Activated CD4-positive, alpha-beta T cell treated with anti-CD3 and anti-CD28 coated beads, Interleukin-2, amount 50 U/mL, for 24 hours (primary cell): ENCODE measurements at places on chromosomes 1 and 21.

GRCh38 chr1:204241914-204242313, 28.1 kb upstream of the GOLT1A start:
- DNase-seq, result no peak

GRCh38 chr1:119235120-119235519, 94.7 kb upstream of the WARS2 start:
- no peak for DNase-seq

- DNase-seq, result no peak
Observed at GRCh38 chr21:46442938-46443337, 15.8 kb upstream of the DIP2A start.

DNA sequence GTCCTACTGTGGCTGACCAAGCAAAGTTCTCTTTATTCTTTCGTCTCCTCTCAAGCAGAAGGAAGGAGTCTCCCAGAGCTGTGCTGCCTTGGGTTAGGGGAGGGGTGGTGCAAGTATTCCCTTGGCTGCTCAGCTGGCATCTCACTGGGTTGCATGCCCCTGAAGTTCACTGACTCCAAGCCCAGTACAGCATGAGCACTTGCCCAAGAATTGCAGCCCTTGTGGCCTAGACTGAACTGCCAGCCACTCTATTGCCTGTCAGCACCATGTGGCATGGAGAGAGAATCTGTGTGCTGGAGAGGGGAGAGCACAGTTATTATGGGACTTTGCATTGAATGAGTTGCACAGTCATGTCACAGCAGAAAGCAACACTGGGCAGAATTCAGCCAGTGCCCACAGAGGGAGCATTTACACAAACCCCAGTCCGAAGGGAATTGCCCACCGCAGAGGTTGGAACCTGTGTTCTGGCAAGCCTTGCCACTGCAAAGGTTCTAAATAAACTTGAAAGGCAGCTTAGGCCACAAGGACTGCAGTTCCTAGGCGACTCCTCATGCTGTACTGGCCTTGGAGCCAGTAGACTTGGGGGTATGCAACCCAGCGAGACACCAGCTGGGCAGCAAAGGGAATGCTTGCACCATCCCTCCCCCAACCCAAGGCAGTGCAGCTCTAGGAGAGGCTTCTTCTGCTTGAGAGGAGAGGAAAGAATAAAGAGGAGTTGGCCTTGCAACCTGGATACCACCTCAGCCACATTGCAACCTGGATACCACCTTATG, 28.8 kb downstream of the DR1 start:
- no peak for DNase-seq

DNA sequence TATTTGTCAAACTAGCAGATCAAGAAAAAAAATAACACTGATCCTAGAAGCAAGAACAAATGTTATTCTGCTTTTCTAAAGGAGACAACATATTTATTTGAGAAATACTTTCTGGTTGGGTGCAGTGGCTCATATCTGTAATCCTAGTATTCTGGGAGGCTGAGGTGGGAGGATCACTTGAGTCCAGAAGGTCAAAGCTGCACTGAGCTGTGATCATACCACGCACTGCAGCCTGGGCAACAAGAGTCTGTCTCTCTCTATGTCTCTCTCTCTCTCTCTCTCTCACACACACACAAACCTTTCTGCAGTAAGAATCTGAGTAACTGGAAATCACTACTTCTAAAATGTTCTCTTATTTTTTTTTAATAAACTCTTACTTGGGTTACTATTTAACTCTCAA, 31.2 kb downstream of the PRPF38A start:
- DNase-seq, result no peak

GRCh38 chr1:100530880-100531487, 7.0 kb upstream of the GPR88 start:
- DNase-seq, result no peak
